ENCODE measurements at places on chromosomes 1 and 21.
A peak's percentile ranks its signal among the peaks of the same experiment; 100 is the strongest.

DNA sequence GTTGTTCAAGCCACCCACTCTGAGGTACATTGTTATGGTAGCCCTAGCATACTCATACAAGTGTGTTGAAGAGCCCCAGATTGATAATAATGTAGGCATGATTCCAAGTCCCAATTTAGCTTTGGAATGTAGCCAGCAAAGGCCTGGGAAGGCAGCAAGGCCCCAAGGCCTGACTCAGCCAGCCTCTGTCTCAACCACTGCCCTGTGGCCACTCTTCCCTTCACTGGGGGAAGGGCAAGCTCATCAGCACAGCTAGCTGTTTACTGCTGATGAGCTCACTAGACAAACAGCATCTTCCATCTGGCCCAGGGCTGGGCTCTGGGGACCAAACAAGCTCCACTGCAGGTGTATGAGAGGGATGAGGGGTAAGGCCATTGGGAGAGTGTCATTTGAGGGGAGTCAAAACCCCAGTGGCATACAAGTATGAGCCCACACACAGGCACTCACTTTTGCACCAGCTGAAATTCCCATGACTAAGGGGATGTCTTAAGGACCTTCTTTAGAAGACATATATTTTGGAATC lies 2.2 kb upstream of the IRF6 start:
- no peak for DNase-seq

DNA sequence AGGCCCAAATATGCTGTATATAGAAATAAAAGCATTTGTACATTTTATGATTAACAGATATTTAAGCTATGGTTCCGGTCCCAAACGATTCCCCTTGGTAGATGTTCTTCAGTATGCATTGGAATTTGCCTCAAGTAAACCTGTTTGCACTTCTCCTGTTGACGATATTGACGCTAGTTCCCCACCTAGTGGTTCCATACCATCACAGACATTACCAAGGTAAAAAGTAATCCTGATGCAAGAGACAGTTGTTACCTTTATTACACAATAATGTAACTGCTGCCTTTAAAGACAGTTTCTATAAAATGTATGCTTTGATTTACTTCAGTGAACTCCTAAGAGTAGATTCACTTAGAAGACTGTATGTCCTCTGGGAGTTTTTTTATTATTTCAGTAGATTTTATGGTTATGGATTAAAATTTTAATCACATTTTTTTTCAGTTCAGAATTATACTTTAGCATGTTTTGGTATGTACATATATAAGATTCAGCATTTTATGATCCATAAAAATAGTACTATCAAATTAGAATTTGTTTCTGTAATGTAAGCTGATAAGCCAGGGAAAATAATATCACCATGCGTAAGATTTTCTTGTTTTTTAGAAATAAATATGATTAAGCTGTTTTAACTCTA lies 96.5 kb downstream of the USP25 start:
- peak; percentile 13 for DNase-seq

GRCh38 chr1:165354739-165355138 lies 1.8 kb downstream of the LMX1A start:
- no peak for DNase-seq

DNA sequence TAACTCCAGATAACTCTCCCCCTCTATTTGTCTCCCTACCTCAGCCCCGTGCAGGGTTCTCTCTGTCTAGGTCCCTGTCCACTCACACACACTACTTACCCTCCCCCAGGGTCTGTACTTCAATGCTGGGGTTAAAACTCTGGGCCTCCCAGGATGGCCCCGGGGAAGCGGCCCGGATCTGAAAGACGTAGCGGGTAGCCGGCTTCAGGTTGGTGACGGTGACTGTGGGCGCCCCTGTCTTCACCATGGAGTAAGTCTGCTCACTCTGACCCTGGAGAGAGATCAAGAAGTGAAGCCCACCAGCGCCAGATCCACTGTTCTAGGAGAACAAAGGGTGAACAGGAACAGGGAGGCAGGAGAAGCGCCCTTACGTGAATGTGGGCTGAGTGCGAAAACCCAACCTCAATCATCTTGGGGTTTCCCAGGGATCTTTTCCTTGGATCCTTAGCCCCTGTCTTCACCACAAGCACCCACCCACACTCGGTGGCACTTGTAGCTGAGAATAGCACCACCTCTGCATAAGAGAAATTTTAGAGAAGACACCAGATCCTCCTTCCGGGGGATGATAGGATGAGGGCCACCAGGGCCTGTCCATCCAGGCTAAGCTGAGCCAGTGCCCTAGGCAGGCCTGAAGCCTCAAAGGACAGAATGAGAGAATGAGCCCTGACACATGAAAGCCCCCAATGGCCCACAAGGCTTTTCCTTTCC lies 33.5 kb downstream of the EPHA10 start:
- no peak for DNase-seq

DNA sequence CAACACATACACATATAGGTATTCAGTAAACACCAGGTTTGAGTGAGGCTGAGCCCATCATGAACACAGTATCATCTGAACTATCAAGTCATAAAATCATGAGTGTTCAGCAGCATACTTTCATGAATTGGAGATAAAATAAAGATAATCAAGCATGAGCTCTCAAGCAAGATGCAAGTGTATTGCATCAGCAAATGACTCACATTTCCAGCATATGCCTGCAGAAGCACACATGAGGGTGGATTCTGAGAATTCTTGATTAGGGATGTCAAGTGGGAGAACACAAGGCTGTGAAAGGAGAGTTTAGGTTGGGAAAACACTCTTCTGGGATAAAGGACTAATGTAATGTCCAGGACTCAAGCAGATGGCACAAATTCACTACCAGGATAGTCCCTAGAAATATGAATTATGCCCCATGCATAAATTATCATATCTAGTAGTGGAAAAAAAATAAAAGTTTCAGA lies 299.2 kb downstream of the SRGAP2C start:
- DNase-seq, result no peak

DNA sequence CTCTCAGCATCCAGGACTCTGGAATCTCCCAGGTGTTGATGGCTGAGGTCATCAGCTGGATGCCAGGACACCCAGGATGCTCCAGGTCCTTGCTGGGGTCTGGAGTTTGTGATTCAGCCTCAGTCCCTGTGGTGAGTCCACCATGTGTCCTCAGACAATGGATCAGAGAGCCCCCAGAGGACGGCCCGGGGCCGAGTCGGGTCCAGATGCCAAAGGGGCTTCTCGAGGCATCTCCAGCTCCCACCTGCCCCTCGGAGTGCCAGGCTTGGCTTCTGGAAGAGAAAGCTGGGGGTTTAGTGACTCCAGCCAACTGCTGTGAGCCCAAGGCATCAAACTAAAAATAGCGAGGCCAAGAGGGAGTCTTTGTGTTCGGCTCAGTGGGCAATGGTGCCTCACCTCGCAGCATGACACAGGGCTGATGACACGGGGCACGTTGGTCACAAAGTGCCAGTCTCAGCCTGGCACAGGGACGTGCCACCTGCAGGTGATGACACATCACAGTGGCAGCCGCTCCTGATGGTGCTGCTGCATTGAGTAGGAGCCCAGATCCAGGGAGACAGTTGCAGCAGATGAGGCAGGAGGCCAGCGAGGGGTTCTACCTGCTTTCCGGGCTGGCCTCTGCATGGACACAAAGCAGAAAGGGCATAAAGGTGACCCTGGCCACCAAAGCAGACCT lies 10.6 kb downstream of the PDE9A start:
- no peak for DNase-seq

DNA sequence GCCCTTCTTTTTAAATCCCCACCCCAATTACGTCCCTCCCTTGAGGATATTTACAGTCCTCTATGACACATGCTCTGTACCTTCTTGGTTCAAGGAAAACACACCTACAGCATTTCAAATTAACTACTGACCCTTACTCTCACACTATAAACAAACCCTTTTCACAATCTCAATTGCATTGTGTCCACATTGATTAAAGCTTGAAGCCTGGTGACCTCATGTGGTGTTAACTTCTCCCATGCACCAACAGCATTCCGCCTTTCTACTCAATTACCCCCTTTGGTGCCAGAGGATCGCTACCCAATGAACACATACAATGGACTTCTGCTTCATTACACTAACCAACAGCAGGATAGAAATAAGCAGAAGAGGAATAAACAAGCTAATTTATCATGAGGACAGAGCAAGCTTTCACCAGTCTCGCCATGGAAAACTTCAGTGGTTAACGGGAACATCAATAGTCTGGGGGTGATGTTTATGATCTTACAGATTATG lies 15.2 kb downstream of the WLS start:
- no peak for DNase-seq

DNA sequence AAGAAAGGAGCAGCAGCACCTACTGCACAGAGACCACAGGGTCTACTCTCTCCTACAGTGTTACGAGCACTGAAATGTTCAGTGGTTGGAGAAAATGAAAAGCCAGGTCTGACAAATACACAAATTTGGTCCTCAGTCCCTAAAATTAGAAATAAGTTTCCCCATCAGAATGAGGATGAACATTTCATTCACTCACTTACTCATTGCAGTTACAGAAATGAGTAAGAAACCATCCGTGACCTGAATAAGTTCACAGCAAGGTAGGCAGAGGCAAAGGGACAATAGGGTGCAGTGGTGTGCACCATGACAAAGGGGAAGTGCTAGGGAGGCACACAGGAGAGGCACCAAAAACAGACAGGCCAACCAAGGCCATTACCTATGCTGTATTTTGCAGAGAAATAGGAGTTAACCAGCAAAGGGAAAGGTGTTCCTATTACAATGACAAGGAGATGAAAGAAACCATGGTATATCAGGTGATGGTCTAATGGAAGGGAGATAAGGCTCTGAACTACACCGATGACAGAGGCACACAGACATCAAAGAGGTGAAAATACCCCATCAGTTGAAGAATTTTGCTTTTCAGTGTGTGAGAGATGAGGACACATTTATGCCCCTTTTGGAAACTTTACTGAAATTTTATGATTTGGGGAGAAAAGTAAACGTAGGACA lies 29.4 kb downstream of the VAV3 start:
- no peak for DNase-seq
